ENCODE measurements at places on chromosomes 1 and 21. TPM values are rescaled to one million over a fixed set of nuclear protein-coding genes. Genes with fewer than 3 reads are reported as not detected.
A peak's percentile ranks its signal among the peaks of the same experiment; 100 is the strongest.

DNA sequence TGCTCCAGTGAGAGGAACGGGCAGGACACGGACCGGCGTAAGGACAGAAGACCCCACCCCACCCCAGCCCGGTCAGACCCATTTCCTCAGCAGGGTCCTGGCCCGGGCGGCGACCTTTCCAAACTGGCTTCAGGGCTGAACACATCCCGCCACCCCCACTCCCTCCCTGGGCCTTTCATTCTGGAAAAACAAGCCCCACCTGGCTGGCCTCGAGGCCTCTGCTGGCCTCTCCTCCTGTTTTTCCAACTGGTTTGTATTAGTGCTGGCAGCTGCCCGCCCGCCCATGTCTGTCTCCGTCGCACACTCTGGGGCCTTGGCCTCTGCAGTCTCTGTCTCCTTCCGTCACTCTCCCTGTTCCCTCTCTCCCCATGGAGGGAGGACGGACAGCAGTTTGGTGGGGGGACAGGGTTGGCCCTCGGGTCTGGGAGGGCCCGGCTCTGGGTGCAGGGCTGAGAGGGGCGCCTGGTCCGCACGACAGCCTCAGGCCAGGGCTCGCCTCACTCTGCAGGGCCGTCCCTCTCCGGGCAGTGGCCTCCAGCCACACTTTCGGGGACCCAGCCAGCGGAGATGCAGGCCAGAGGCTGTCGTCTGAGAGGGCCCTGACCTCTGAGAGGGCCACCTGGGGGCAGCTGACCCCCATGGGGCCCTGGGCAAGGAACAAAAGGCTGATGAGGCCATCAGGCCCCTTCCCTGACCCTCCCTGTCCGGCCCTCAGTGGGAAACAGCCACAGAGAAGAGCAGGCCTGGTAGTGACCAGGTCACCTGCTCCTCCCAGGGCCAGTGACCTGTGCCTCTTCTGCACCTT, 1.5 kb upstream of the MXRA8 start:
- no peak for DNase-seq

GRCh38 chr1:171783816-171784530, 2.5 kb downstream of the METTL13 start:
- no peak for DNase-seq

- DNase-seq: no peak
Measured at GRCh38 chr1:59499273-59499942, 202.5 kb downstream of the FGGY start.

- DNase-seq: no peak
Measured at GRCh38 chr1:15786581-15786980, 20.9 kb downstream of the UQCRHL start.

- DNase-seq: peak; percentile 29
Measured at GRCh38 chr1:154353460-154353904, 28.2 kb downstream of the ATP8B2 start.

GRCh38 chr1:220221670-220222069, 50.6 kb downstream of the RAB3GAP2 start:
- DNase-seq: no peak

- DNase-seq: no peak
Measured at GRCh38 chr21:42058631-42059111, 12.4 kb upstream of the UMODL1 start.

DNA sequence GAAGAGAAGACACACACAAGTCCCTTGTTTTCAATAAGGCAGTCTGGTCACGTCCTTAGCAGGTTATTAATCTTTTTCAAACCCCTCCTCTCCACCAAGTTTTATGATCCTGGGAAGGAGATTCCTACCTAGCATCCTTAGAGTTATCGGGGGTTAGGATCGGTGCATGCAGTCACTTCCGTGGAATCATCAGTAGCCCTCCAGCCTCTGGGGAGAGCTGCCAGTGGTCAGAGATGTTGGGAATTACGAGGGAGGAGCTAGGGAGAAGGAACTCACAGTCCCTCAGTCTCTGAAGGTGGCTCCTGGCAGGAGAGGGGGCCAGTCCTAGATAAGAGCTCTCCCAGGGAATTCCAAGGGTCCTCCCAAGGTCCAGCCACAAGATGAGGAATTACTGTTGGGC, 57.7 kb upstream of the ATP5PO start:
- DNase-seq: no peak

GRCh38 chr1:223233410-223234169, 90.5 kb upstream of the TLR5 start:
- peak; percentile 72 for DNase-seq

DNA sequence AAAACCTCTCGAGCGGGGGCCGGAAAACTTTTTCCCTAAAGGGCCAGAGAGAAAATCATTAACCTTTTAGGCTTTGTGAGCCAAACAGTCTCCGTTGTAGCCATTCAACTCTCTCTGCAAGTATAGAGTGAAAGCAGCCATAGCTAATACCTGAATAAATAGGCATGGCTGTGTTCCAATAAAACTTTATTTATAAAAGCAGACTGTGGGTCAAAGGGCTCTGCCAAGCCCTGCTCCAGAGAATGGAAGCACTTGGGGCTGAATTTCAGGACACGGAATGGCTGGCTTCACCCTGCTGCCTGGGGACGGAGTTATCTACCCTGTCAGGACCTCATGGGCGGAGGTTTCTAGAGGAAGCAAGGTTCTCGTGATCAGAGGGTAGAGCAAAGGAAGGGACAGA, 92.7 kb downstream of the CASZ1 start:
- no peak for DNase-seq

DNA sequence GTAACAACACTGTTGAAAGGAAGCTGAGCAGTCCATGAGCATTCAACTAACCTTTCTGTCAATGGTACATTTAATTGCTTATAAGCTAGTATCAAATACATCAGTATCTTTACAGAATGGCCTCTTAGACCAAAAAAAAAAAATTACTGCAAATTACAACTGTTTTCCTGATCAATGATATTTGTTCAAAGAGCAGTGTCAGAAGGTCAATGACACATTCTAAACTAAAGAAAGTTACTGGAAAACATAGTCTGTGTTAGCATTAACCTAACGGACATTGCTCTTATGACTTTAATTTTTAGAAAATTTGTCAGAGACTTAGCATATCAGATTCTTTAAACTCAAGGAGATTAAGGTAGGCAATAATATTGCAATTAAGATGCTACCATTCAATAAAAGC, 162.5 kb downstream of the KCNT2 start:
- DNase-seq: no peak

DNA sequence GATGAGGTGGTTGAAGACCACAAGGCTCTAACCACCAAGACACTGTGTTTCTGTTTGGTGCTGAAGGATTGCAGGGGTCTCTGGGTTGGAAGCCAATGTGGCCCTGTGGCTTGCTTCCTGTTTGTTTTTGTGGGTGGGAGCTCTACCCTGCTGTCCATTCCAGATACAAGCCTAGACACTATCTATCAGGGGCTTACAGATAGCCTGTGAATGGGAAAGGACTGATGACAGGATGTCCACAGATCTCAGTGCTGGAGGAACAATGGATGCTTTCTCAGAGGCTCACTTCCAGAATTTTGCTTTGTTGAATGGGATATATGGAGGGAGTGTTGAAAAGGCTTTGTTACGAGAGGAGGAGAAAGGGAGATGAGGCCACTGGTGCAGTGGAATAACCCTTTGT, 69.7 kb downstream of the NOS1AP start:
- DNase-seq: no peak

GRCh38 chr1:225626698-225627097, 26.2 kb downstream of the ENAH start:
- DNase-seq: no peak

GRCh38 chr1:71350805-71351204, 270.0 kb upstream of the ZRANB2 start:
- no peak for DNase-seq

DNA sequence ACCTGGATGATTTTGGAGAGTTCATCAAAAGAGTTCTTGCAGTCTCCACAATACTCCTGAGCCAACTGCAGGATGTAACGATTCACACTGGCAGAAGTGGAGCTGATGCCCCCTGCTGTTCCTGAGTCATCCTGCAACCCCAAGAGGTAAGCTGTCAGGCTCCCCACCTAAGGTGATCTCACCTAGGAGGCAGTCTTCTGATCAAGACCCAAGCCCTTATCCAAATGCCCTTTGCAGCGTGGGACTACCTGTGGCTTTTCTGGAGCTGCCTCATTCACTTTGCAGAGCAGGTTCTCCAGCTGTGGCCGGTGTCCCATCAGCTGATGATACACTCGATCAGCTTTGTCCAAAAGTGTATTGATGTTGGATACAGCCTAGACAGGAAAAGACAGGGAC, 96.4 kb downstream of the UBR4 start:
- DNase-seq: no peak

- DNase-seq: peak; percentile 4
Measured at GRCh38 chr1:204294357-204294756, 65.4 kb downstream of the PLEKHA6 start.

GRCh38 chr1:160953030-160953429, 1.6 kb downstream of the ITLN2 start:
- no peak for DNase-seq

DNA sequence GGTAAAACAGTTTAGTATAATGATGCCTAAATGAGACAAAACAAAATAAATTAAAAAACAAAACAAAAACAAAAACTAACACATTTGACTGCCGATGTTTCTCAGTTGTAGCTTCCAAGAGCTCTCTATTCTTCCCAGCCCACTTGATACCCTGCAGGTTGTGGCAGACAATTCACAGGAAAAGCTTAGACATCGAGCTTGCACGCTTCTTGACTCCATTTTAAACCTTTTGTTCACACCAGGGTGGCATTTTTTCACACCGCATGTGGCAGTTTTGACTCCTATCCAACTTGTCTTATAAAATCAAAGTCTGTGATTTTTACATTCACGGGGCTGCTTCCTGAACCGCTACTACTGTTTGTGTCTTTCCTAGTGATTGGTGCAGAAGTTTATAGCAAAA, 575.9 kb downstream of the USP25 start:
- DNase-seq: peak; percentile 10

- no peak for DNase-seq
Measured at GRCh38 chr21:35048183-35048601, 910 bp downstream of the RUNX1 start.

- no peak for DNase-seq
Measured at GRCh38 chr1:37100310-37100709, 66.0 kb upstream of the GRIK3 start.

- DNase-seq: no peak
Measured at GRCh38 chr1:19723874-19724273, 59.2 kb downstream of the HTR6 start.

- DNase-seq: no peak
Measured at GRCh38 chr1:77279929-77280328, 1.9 kb upstream of the AK5 start.

DNA sequence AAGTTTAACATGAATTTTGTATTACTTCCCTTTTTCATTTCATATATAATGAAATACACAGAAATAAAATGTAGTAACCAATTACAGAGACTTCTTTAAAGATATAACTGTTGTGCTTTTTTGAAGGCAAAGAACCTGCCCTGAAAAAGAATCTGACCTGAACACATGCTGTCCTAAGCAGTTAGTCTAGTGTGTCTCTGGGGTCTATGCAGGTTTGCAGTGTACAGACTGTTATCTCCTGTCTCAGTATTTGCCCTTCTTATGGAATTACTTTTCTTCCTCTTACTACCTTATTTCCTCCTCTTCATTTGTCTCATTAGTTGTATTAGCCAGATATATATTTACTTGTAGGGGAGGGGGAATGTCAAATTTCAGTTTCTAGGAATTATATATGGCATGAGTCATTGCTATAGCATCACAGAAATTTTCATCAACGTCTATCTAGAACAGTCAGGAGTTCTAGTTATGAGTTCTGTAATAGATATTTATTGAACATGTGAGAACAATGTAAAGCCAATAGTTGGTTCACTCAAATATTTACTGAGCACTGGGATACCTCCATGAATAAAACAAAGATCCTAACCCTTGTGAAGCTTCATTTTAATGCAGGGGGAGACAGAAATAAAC, 28.4 kb upstream of the PLEKHO1 start:
- no peak for DNase-seq

DNA sequence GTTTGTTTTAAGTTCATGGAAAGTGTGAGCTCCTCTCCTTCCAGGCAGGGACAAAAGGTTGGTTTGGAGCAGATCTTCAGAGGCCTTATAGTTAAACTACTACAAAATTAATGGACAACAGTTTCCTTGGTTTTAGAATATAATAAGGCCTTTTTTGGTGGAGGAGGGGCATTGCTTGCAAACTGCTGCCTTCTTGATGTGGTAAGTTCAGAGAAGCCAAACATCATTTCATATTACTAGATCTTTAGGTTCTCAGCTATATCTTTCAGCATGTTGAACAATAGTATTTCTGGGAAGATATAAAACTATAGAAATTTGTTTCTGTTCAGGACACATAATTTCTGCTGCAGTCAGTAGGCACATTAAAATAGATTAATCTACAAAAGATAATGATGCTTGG, 97.8 kb upstream of the B3GALT2 start:
- DNase-seq: no peak

GRCh38 chr21:41564871-41565274, 56.9 kb upstream of the TMPRSS2 start:
- peak; percentile 32 for DNase-seq

CTTNBP2NL gene
- 34.1 TPM for total RNA-seq

LAD1 gene
- not detected for total RNA-seq

PGLYRP3 gene
- not detected for total RNA-seq

UBL4B gene
- not detected for total RNA-seq

MIXL1 gene
- total RNA-seq: not detected

ZNF670 gene
- total RNA-seq: 6.2 TPM

C1QB gene
- total RNA-seq: not detected

PRELP gene
- not detected for total RNA-seq

DMRTA2 gene
- total RNA-seq: not detected

OR2T33 gene
- total RNA-seq: not detected

CREB3L4 gene
- total RNA-seq: 10.0 TPM

ZYG11A gene
- total RNA-seq: 0.92 TPM

LCE2A gene
- total RNA-seq: not detected

INKA2 gene
- total RNA-seq: 6.0 TPM

HSPB7 gene
- not detected for total RNA-seq

NKAIN1 gene
- not detected for total RNA-seq
